ENCODE measurements at places on chromosomes 1 and 21.

DNA sequence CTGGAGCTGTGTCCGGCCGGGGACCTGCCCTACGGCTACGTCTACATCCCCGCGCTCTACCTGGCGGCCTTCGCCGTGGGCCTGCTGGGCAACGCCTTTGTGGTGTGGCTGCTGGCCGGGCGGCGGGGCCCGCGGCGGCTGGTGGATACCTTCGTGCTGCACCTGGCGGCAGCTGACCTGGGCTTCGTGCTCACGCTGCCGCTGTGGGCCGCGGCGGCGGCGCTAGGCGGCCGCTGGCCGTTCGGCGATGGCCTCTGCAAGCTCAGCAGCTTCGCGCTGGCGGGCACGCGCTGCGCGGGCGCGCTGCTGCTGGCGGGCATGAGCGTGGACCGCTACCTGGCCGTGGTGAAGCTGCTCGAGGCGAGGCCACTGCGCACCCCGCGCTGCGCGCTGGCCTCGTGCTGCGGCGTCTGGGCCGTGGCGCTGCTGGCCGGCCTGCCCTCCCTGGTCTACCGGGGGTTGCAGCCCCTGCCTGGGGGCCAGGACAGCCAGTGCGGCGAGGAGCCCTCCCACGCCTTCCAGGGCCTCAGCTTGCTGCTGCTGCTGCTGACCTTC is 412 bp downstream of the GPR25 start:
- DNase-seq: no peak

- DNase-seq: no peak
Measured at GRCh38 chr21:23729331-23729730, 1878.0 kb downstream of the MRPL39 start.

- DNase-seq: no peak
Measured at GRCh38 chr1:156748670-156749418, 2.6 kb downstream of the HDGF start.

DNA sequence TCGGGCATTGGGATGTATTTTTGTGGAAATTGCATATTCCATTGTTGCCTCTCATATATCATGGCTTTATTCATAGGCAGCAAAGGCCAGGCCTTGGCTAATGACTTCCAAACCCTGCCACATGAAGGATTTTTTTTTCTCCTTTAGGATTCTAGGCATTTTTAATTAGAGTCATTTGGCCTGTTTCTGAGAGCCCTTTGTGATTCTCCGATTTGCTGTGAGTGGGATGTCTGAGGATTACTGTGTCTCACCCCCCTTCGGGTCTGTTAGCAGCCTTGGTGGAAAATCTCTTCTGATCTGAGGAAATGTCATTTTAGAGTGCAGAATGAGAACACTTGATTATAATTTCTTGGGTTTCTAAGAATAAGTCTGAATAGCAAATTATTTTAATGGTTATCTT is 253.5 kb downstream of the NTNG1 start:
- DNase-seq: no peak

- DNase-seq: no peak
Measured at GRCh38 chr21:31279986-31280385, 64.1 kb downstream of the TIAM1 start.

DNA sequence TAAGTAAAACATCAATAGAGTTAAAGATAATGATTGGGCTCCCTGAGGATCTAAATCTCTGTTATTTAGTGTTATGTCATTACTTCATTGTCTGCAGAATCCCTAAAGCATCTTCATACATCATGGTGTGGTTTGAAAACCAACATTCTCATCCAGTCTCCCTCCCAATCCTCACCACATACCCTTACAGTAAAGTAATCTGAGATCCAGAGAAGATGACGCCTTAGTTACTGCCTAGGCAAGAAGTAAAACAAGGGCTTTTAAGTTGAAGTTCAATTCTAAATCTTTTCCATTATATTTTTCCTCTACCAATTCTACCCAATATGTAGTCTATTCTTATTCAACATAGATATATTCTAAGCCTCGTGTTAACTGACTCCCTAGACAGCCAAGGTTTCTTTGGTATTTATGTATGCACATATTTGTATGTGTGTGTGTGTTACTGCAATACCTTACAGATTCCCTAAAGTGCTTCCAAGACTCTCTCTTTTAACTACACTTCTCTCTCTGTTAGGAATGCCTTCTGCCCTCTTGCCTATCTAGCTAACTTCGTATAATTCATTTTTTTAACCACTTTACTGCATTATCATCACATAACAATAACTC is 17.3 kb downstream of the DPH5 start:
- no peak for DNase-seq

DNA sequence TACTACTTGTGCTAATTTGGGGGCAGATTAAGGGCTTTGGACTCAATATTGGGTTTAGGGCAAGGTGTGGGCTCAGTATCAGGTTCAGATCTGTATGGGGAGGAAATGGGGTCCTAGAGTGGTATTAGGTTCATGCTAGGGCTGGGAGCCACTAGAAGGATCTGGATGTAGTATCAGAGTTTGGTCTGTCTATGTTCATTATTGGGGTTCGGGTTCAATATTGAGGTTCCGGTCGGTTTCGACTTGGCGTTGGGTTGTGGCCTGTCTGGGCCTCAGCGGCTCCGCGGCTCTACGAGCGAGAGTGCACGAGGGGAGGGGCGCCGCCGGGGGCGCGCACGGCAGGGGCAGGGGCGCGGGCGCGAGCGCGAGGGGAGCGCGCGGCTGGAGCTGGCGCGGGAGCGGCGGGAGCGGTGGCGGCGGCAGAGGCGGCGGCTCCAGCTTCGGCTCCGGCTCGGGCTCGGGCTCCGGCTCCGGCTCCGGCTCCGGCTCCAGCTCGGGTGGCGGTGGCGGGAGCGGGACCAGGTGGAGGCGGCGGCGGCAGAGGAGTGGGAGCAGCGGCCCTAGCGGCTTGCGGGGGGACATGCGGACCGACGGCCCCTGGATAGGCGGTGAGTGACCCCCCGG is at the start of gene PTPRF:
Gene PTPRF, plus strand, starts transcription at position 401 of the 624 bp plus-strand sequence. CDS start 14,193 bp downstream, outside the sequence.
- DNase-seq: no peak

DNA sequence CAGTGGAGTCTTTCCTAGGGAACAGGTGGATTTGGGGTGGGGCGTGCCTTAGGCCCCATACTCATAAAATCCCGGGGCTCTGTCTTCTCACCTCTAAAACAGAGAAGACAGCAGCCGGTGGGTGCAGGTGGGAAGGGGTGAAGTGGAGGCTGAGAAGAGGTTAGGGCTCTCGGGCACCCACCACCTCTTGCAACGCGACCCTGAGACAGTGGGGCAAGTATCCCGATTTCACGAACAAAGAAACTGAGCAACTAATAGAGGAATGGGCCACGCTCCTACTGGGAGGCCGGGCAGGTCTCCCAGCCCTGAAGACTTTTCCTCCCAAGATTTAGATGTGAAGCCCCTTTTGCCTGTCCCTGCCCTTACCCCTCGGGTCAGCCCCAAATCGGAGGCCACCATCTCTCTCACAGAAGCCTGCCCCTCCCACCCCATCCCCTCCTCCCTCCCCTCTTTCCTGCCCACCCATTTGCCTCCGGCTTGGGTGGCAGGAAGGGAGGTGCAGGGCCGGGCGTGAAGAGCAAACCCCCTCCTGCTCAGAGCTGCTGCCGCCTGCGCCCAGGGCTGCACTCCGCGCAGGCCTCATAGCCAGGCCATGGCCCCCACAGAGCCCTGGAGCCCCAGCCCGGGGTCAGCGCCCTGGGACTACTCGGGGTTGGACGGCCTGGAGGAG is at the start of gene GPR25:
Gene GPR25, plus strand, starts transcription at position 536 of the 670 bp plus-strand sequence. Its CDS starts 57 bp downstream, at position 593.
- no peak for DNase-seq

- no peak for DNase-seq
Measured at GRCh38 chr1:230609208-230609607, 33.1 kb upstream of the COG2 start.

GRCh38 chr1:97508653-97509218 is 412.1 kb downstream of the DPYD start:
- DNase-seq: no peak

- no peak for DNase-seq
Measured at GRCh38 chr1:57424231-57425027, 569 bp upstream of the DAB1 start.

DNA sequence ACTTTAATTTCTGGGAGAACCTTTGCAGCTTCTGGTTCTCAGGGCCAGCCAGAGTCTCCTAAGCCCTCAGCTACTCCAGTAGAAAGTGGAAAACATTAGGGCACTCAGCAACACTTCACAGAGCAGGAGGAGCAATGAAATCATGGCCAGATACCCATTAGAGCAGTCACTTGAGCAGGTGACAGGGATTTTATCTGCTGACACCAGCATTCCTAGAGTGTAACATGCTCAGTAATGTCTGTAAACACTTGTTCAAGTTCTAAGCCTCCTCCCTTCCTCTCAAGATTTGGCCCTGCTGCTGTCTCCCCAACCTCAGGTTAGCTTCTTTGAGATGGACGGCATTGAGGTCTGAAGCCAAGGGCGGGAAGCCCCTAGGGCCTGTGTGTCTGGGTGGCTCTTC is 218.0 kb downstream of the GRIK3 start:
- no peak for DNase-seq

GRCh38 chr1:229803626-229804217 is 177.7 kb downstream of the URB2 start:
- DNase-seq: no peak

GRCh38 chr1:58447042-58447441 is 99.5 kb downstream of the OMA1 start:
- DNase-seq: no peak

DNA sequence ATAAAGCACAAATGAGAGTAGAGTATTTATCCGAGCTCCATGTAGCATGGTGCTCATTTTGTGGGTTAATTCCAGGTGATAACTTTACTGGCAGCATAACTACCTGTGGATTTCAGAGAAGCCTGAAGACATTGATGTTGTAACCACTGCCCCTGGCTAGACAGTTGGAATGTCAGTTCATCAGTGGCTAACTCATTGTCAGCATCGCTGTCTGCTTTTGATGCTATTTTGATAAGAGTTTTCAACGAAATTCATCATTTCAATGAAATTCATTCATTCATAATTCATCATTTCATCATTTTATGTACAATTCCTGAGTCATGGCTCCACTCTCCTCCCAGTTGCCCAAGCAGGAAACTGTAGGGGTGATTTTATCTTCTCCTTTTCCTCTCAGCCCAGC is 34.4 kb downstream of the HSD3B1 start:
- no peak for DNase-seq

- no peak for DNase-seq
Measured at GRCh38 chr1:207750631-207751305, 1.1 kb upstream of the CD46 start.

GRCh38 chr1:228902781-228903433 is 167.6 kb downstream of the RHOU start:
- peak; percentile 90 for DNase-seq

- no peak for DNase-seq
Measured at GRCh38 chr1:57277681-57278080, 146.2 kb downstream of the DAB1 start.

DNA sequence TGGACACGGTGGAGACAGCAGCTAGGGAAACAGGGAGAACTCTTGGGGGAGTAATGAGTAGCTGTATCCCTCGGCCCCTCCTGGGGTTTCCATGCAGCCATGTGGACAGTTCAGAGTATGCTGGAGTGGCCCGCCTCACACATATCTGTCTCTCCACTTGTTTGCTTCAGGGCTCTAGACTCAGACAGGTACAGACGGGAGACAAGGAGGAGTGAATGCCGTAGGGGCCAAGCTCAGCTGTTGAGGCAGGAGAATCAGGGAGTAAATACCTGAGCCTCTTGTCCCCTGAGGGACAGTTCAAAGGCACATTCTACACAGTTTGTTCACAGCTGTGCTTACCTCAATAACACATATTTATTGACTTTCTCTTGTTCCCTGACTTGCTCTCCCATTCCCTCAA is 7.7 kb upstream of the PTGFRN start:
- no peak for DNase-seq

DNA sequence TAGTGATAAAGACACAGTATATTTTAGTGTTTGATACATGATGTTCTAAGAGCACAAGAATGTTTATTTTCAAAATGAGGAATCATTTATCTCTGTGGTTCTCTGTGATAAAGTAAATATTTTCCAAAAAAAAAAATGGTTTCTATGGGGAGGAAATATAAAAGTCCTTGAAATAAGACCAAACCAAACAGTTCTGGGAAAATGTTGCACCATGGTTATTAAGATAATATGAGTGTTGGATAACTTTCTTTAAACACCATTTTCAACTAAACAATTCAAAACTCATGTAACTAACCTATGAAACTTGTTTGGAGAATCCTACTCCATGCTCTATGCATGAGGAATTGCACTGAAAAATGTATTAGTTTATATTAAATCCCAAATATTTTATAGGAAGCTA is 184.6 kb downstream of the KCNT2 start:
- no peak for DNase-seq

DNA sequence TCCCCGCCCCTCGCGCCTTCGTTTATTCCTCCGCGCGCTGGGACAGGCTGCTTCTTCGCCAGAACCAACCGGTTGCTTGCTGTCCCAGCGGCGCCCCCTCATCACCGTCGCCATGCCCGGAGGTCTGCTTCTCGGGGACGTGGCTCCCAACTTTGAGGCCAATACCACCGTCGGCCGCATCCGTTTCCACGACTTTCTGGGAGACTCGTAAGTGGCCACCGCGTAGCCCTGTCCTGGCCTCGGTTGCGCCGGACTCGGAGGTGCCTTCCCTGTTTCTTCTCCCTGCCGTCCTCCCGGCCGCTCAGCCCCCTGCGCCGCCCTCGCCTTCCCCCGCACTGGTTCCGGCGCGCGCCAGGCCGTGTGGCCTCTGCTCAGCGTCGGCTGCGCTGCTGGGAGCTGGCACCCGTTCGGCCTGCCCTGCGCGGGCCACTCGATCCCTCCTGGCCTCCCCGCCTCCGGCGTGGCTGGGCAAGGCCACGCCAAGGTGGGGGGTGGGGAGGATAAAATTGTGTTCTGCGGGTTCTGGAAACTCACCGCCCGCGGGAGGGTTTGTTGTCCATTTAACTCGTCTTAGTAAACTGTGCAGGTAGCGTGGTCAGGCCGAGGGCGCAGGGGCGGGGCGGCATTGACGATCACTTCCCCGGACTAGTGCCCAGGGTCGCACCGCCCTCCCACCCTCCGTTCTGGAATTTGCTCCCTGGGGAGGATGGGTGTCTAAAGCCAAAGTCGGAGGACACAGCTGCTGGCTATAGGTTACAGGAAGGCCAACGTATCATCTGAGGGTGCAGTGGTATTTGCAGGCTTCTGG is at the start of gene PRDX6:
Gene PRDX6, plus strand, starts transcription at position 50 of the 808 bp plus-strand sequence. Its CDS starts 63 bp downstream, at position 113.
- no peak for DNase-seq

GRCh38 chr1:228279722-228280105 is 71.9 kb downstream of the OBSCN start:
- DNase-seq: no peak

GRCh38 chr1:2582391-2582790 is 4.2 kb upstream of the PRXL2B start:
- no peak for DNase-seq

- DNase-seq: no peak
Measured at GRCh38 chr1:99659755-99660210, 13.9 kb downstream of the PALMD start.

- peak; percentile 87 for DNase-seq
Measured at GRCh38 chr1:110034451-110035235, at the start of gene STRIP1. Gene STRIP1 (plus strand): TSS chr1:110034624. CDS start chr1:110034638, 14 bp downstream.

GRCh38 chr1:112172294-112172882 is 182.9 kb upstream of the KCND3 start:
- no peak for DNase-seq

All from BJ (cell line).